NCI-H446 treated with DMSO at 0.1 percent for 48 hours (cell line): ENCODE measurements at places on chromosomes 16 and 17.

DNA sequence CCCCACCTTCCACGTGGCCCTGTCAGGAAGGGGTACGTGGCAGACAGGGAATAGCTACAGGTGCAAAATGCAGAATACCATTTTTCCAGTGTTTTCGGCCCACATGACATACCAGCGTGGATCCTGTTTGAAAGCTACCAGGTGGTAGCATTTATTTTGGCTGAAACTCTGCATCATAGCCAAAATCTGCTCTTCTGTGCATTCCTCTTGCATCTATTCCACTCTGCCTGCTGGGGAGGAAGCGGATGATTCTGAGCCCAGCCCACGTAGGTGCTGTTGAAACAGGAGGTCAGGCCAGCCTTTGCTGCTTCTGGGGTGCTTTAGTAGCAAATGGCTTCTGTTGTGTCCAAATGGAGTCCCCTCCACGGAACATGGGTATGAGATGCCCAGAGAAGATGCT is 670.9 kb upstream of the EEF2KMT start:
- no peak for DNase-seq

DNA sequence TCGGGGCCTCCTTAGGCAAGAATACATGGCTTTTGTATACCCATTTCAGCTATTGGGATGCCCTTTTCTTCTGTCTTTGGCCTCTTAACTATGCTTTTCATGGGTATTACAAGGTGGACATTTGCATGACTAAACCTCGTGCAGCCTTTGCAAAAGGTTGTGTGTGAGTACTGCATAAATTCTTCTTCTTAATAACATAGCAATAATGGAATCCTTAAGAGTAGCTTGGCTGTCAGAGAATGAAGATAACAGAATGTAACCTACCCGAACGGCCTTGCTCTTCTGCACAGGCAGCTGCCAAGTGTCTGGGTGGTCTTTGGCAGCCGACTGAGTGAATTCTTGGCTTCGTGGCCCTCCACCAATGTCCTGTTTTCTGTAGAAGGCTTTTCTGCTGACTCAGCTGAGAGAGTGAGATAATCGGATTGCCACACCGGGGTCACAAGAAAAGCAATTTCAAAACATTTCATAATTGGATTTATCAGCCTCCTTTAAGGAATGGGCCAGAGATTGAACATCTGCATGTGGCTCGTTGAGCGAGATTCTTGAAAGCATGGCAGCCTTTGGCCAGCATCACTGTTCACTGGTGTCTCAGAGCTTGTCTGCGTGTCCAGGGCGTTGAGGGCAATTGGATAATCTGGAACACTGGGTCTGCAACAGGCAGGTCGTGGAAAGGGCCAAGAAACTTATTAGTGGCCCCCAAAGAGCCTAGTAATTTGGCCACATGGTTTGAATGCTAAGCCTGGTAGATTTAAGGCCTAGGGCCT is 13.4 kb downstream of the IRF8 start:
- DNase-seq, result no peak

GRCh38 chr16:81798311-81799137 is 19.4 kb downstream of the PLCG2 start:
- no peak for DNase-seq

DNA sequence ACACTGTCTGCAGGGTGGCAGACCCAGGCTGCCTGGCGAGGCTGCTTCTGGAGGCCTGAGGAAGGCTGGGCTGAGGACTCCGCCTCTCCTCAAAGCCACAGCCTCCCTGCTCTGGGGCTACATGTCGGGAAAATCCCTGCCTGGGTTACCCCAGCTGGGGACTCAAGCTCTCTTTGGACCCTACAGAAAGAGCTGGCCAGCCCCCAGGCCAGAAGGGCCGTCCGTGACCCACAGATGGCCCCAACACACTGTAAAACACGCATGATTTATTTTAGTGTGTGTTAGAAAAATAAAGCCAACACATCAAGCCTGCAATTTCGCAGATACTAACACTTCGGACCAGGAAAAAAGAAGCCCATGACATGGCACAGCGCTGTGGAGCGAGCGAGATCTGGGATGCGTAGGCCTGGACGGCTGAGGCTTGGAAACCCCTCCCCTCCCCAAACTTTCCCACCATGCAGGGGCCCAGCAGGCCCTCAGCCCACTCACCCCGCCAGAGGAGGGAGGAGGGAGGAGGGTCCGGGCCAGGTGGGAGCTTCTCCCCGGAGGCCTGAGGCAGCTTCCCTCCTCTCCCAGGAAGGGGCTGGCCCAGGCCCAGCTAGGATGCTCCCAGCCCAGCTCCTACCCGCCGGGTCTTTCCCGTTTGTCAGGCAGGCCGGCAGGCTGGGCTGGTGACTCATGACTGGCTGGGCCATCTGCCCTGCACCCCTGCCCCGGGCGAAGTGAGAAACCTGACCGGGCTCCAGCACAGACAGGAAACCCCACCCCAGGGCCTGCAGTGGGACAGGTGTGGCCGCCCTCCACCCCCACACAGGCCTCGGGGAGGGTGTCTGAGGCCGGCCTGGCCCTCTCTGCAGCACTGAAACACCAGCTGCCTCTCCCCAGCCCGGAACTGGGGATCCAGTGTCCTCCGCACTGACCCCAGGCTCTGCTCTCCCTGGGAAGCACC is 34.1 kb upstream of the SLC38A10 start:
- peak; percentile 66 for DNase-seq

GRCh38 chr17:55023626-55024025 is 55.1 kb downstream of the STXBP4 start:
- DNase-seq, result no peak

DNA sequence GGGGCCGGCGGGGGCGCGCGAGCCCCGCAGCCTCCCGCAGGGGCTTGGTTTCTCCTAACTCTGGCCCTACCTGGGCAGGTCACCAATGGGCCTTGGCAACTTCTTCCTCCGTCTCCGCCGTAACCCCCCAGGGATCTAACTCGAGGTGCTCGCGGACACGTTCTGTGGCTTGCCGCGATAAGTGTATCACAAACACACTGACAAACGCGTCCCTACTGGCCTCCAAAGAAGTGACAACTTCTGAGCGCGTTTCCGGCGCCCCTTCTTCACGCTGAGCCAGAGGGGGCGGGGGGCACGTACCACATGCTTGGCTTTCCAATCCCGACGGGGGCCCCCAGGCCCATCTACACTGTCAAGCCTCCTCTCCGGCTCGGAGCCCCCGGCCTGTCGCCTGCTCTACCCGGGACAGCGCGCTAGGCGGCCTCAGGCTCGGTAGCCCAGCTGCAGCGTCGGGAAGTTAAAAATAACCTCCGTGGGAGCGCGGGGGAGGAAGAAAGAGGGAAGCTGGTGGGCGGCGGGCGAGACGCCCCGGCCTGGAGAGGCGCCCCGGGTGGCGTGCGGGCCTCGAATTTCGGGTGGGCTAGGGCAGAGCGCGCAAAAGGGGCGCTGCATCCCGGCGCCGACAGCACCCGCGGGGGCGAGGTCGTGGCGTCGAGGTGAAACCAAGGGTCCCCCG is 725 bp upstream of the SPHK1 start:
- no peak for DNase-seq

DNA sequence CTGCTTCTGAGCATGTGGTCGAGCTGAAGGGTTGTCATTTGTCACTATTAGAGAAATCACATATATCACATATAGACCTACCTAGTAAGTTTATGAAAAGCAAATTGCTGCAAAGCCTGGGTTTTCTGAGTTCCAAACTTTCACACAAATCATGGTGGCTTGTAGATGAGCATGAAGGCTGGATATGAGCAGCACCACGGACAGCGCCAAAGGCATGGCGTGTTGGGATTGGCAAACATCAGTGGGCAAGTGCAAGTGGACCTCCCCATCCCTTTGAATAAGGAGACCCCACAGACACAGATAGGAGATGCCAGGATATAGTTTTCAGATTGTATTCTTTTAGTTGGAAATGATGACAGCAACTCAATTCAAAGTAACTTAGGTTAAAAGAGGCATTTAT is 77.6 kb upstream of the CACNG3 start:
- no peak for DNase-seq

GRCh38 chr17:63476854-63477479 is at the start of gene ACE:
Gene ACE (plus strand): TSS chr17:63477061. CDS start chr17:63477095, 34 bp downstream.
- DNase-seq, result no peak

GRCh38 chr17:59512844-59513385 is 52.5 kb upstream of the DHX40 start:
- DNase-seq, result no peak

- DNase-seq, result no peak
Observed at GRCh38 chr16:28179354-28179753, 32.4 kb downstream of the XPO6 start.

GRCh38 chr17:83192161-83192788 is 112.9 kb downstream of the METRNL start:
- no peak for DNase-seq

DNA sequence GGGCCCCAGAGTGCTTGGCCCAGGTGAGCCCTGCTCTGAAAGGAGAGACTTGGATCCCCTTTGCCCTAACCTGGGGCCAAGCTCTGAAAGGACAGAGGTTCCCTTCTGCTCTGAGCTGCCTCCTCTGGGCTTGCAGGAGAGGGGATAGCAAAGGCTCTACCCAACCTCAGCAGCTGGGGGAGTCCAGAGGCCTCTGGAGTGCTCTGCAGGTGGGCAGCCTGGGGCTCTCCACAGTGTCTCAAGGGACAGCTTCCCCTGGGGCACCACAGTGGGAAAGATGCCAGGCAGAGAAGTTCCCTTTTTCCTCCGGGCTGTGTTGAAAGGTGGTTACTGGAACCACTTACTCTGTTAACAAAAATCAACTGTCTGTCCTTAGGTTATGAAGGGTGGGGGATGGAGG is 48.2 kb upstream of the MGAT5B start:
- no peak for DNase-seq
